ENCODE measurements at places on chromosomes 5 and 9.

- DNase-seq = no peak
Measured at GRCh38 chr5:141077826-141078225, 16.6 kb upstream of the PCDHB2 start.

DNA sequence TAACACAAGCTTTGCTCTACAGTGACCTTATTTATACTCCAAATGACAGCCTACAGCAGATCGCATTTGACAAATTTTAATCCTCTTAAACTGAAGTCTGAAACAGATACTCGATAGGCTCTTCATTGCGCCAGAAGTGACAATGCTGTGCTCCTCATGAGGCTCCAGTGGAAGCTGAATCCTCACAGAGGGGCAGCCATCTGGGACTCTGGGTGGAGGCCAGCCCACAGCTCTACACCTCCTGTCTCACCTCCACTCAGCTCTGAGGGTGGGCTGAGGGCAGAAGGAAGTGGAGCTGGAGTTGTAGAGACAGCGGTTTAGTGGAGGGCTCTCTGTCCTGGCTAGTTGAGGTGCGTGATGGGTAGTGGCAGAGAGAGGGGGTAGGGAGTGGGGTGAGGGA is 283.3 kb upstream of the ANKRD55 start:
- no peak for DNase-seq

DNA sequence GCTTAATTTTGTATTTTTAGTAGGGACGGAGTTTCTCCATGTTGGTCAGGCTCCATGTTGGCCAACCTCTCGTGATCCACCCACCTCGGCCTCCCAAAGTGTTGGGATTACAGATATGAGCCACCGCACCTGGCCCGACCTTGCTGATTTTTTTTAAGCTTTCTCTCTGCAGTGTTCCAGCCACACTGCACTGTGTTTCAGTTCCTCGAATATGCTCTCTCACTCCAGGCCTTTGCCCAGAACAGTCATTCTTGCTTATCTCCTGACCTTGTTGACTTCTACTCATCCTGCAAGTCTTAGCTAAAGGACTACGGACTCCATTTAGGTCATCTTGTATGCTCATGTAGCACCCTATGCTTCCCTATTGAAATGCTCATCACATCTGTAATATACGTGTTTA is 3.3 kb downstream of the SNAPC3 start:
- DNase-seq = no peak

DNA sequence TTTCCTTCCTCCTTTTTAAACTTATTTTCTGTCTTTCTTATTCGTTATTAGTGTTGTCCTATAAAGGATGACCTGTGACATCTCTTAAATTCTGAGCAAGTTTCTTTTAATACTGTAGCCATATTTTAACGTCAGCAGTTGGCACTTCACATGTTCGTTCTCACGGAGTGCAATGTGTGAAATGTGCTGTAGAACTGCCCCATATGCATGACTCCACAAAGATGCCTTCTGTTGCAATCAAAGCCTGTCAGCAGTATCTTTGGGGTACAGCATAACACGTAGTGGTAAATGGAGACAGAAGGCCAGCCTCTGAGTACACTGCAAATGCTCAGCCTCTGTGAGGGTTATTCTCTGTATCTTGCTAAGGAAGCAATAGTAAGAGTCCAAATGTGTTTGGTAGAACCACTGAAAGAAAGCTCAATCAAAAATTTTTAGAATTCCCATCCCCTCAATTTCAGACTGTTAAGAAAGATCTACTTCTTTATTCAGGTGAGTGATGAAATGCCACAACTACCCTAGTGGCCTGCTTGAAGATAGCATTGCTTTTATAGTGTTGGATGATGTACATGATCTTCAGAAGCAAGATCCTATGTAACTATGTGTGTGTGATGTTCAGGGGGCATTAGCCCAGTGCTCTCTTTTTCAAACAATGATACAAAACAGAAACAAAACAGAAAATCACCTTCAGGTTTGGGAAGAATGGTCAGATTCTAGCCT is 277.7 kb downstream of the TMEM167A start:
- no peak for DNase-seq

DNA sequence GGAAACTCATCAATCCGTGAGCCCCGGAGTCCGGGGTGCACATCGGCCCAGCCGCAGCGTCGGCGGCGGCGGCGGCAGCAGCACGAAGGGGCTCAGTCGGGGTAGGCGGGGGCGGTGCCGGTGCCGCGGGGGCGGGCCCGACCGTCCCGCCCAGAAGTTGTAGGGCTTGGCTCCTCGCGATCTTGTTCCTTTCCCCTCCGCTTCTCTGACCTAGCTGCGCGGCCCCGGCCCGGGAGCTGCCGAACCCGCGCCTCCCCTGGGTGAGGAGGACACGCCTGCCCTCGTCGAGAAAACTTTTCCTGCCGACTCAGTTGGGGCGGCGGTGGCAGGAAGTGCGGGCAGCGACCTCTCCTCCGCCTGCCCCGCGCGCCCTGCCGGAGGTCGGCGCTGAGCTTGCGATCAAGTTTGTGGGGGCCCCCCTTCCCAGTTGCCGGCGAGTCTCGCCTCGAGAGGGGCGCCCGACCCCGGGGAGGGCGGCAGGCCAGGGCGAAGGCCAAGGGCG is at the start of gene MAN2A1:
MAN2A1 (plus strand) TSS at position 188 of the 502 bp plus-strand sequence. CDS start 491 bp downstream, outside the sequence.
- no peak for DNase-seq

- no peak for DNase-seq
Measured at GRCh38 chr5:167030500-167031120, 1260.8 kb upstream of the WWC1 start.

DNA sequence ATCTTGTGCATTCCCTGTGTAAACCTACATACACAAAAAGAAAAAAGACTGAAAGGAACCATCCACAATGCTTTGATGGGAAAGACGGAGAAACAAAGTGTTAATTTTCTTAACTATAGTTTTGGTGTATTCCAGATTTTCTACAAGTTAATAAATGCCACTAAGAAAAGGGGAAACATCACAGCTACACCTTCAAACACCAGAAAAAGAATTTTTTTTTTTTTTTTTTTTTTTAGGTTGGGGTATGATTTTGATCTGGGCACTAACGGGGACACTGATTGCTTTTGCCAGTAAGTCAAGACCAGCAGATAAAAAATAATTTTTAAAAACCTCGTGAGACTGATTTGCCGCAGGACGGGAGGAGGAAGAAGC is 334 bp upstream of the THG1L start:
- DNase-seq = no peak
